DMS153 (cell line): ENCODE measurements at places on chromosomes 11 and 22.

- DNase-seq: peak; percentile 13
These were observed 555.8 kb downstream of the BUD13 start for GRCh38 chr11:116217006-116217405.

DNA sequence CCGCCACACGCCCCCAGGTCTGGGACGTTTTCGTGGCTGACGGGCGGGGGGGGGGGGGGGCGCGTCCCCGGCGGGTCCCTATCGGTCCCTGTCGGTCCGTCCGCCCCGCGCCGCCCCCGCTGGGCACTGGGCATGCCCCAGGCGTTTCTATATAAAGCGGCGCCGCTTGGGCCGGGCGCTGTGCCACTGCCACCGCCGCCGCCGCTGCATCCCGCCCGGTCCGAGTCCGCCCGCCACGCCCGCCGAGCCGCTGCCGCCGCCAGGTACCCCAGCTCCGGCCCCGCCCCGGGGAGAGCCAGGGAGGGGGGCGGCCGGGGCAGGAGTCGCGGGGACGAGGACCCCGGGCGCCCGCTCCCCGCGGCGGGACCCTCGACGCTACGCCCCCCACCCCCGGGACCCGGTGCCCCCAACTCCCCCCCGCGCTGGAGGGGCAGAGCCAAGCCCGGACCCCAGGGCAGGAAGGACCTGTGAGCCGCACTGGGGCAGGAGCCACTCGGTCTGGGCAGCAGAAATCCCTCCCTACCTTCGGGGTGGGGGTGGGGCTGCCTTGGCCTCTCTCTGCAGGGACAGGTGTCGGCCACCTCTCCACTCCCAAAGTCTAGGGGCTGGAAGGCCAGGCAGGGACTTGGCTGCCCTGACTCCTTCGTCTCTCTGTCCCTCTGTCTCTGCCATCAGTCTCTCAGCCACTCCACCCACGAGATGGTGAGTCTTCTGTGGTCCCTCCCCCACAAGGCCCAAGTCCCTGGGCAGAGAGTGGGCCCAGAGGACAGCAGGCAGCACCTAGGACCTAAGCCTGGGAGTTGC is at the start of gene CARNS1:
CARNS1 (plus strand) TSS at position 178 of the 804 bp plus-strand sequence; CDS start at position 700, 522 bp downstream.
- DNase-seq: no peak

DNA sequence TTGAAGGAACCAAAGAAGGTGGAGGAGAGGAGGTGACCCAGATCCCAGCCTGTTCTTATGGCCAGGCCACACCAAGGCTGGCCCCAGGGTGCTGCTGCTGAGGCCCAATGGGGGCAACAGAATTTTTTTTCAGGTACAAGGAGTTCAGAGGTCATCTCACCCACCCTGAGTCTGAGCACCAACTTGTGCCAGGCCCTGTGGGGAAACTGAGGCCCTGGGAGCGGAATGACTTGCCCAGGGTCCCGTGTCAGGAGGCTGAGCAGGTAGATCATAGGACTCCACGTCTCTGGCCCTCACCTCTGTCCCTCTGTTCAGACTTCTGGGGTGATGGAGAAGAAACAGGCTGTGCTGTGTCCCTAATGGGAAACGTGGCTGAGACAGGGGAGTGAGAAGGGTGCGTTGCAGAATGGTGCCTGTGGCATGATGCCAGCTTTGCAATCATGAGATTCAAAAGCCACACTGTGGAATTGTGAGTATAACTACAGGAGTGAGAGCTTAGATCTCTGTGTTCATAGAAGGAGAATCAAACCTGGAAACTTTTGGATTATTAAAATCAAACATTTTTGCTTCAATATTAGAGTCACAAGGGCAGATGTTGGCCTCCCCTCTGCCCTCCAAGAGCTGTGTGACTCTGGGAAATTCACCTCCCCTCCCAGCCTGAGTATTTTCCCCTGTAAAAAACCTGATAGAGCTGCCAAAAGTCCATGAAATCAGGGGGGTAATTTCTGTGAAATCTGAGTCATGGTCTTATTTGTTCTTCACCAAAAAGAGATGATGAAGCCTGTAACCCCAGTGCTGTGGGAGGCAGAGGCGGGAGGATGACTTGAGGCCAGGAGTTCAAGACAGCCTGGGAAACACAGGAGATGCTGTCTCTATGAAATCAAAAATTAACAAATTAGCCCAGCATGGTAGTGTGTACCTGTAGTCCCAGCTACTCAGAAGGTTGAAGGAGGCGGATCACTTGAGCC is 874 bp downstream of the APOL1 start:
- DNase-seq: no peak

DNA sequence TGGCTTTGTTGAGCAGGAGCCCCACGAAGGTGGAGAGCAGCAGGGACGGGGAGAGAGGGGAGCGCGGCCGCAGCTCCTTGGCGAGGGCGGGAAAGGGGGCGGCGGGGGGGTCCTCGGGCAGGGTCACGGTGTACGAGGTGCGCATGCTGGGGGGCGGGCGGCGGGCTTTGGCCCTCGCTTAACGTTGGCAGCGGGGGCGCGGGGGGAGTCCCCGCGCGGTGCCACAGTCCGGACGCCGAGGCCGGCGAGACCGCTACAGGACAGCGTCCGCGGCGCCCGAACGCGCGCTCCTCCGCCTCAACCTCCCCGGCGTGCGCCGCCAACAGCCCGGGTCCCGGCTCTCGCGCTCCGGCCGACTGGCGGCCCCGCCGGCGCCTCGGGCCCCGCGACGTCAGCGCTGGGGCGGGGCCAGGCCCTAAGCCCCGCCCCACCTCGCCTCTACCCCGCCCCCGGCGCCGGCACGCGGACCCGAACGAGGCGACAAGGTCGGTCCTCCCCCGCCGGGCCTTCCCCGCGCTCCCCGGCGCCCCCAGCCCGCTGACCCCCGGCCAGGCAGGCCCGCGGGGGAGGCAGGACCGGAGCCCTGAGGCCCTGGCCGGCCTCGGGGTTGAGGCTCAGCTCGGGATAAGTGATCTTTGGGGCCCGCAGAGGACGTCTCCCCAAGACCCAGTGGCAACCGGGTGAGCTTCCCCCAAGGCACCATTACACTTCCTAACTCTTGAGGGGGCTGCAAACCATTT is 17.5 kb downstream of the USP2 start:
- peak; percentile 12 for DNase-seq

DNA sequence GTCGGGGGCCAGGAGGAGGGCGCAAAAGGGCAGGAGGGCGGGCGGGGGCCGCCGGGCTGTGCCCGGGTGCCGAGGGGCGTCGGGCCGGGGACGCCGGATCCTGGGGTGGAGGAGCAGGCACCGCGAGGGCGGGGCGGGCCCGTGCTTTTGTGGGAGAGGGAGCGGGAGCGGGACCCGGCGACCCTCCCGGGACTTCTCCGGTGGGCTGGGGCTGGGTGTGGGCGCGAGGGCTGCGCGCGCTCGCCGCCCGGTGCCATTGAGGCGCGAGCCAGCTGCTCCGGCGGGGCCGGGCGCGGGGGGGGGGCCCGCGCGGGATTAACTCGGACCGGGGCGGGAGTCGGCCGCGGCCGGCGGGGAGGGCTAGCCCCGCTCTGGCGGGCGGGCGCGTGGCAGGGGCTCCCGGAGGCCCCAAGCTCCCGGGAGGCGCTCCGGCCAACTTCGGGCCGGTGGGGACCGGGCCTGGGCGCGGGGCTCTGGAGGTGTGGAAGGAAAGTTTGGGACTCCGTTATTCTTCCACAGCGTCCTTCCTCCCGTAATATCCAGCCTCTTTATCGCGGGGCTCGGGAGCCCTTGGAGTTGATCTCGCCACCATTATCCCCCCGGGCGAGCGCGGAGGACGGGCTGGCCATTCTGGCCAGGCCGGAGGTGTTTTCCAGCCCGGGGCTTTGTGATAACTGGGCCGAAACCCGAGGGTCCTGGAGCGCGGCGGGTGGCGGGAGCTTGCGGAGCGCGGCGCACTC is 936 bp downstream of the CECR2 start:
- no peak for DNase-seq
